ENCODE measurements at places on chromosomes 6 and 20. TPM values are rescaled to one million over a fixed set of nuclear protein-coding genes. Genes with fewer than 3 reads are reported as not detected.
A peak's percentile ranks its signal among the peaks of the same experiment; 100 is the strongest.

DNA sequence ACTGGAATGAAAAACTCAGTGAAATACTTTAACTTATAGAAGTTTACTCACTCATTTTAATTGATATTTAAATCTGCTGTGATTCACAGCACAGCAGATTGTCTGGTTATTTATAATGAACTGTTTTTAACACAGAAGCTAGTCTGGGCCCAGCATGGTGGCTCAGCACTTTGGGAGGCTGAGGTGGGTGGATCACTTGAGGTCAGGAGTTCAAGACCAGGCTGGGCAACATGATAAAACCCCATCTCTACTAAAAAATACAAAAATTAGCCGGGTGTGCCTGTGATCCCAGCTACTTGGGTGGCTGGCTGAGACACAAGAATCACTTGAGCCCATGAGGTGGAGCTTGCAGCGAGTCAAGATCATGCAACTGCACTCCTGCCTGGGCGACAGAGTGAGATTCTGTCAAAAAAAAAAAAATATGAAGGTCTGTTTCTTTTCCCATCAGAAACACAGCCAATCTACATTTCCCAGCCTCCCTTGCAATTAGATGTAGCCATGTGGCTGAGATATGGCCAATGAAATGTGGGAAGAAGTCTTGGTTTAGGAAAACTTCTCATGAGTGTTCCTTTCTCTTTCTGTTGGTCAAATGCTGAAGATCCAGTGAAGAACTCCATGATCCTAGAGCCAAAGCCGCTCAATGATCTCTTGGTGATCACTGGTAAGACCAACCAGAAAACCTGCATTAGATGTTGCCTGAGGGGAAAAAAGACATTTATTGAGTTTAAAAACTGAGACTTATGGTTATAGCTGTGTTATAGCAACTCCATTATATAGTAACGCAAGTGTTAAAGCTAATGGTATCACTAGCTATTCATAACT is 31.3 kb upstream of the BTN3A2 start:
- no peak overlapping the region for H3K4me3 ChIP-seq
- no peaks in the 10 kb centered on the region for H3K4me1 ChIP-seq
- no peaks in the 10 kb centered on the region for H3K36me3 ChIP-seq
- H3K27me3 ChIP-seq = no peaks in the 10 kb centered on the region

DNA sequence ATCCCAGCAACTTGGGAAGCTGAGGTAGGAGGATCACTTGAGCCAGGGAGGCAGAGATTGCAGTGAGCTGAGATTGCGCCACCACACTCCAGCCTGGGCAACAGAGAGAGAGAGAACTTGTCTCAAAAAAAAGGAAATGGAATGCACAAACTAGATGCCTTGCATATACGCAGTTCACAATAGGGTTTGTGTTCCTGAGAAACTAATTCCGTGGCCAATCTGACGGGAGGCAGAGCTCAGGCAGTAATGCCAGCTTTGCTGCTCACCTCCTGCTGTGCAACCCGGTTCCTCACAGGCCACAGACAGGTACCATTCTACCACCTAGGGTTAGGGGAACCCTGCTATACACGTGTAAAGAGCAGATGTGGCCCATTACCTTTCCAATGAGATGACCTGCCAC is 1.4 kb downstream of the CDK5RAP1 start:
- H3K4me3 ChIP-seq = peak overlapping the region; percentile 77
- H3K4me1 ChIP-seq = peaks cover 13% of the 10 kb centered on the region
- no peaks in the 10 kb centered on the region for H3K27me3 ChIP-seq
- peaks cover 21% of the 10 kb centered on the region for H3K36me3 ChIP-seq

DNA sequence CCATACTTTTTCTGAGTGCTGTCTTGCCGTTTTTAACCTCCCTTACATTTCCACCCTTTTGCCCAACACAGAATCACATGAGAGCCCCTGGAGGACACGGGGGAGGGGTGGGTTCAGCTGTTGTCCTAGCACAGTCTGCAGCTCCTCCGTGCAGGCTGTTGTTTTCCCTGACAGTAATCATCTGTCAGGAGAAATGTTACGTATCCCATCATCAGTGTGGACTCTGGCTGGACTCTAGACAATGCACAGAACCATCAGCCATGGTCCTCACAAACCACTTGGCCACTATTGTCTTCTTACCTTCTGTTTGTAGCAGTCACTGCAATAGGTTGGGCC is 92.1 kb downstream of the RIN2 start:
- peak overlapping the region; percentile 73 for H3K27ac ChIP-seq
- H3K4me3 ChIP-seq = no peak overlapping the region
- peaks cover 24% of the 10 kb centered on the region for H3K4me1 ChIP-seq
- no peaks in the 10 kb centered on the region for H3K36me3 ChIP-seq
- no peaks in the 10 kb centered on the region for H3K27me3 ChIP-seq

Gene NRSN2
- total RNA-seq = 68.7 TPM

- DNase-seq = no peak
- no peaks in the 10 kb centered on the region for H3K36me3 ChIP-seq
- H3K27me3 ChIP-seq = peaks cover 6% of the 10 kb centered on the region
- H3K4me1 ChIP-seq = peaks cover under 1% of the 10 kb centered on the region
- no peak overlapping the region for H3K27ac ChIP-seq
Observed at GRCh38 chr20:63247671-63248228, 6.5 kb downstream of the NKAIN4 start.

Gene DACT2
- total RNA-seq = 1.2 TPM

DNA sequence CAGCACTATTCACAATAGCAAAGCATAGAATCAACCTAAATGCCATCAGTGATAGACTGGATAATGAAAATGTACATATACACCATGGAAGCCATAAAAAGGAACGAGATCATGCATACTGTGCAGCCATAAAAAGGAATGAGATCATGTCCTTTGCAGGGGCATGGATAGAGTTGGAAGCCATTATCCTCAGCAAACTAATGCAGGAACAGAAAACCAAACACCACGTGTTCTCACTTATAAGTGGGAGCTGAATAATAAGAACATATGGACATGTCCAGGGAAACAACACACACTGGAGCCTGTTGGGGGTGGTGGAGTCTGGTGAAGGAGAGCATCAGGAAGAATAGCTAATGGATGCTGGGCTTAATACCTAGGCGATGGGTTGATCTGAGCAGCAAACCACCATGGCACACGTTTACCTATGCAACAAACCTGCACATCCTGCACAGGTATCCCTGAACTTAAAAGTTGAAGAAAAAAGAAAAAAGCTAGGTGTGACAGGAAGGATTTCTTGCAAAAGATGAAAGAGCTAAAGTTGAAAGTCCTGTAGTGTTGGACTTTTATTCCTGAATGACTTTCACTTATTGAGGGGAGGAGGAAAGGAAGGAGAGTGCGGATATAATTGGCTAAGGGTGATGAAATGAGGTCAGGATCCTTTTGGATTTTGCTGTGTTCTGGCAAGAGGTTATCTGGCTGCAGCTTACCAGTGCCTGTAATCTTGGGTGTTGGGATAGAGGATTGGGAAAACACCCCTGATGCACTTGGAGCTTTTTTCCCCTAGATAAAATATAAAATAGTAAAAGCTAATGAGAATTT is 8.5 kb downstream of the TRMT11 start:
- no peaks in the 10 kb centered on the region for H3K27me3 ChIP-seq
- peaks cover 39% of the 10 kb centered on the region for H3K4me1 ChIP-seq
- no peak for DNase-seq

GRCh38 chr20:61419010-61419409 is 166.9 kb downstream of the CDH4 start:
- H3K4me1 ChIP-seq = no peaks in the 10 kb centered on the region
- no peak overlapping the region for H3K27ac ChIP-seq
- H3K36me3 ChIP-seq = no peaks in the 10 kb centered on the region

GRCh38 chr6:69895396-69895795 is 29.0 kb downstream of the COL19A1 start:
- no peaks in the 10 kb centered on the region for H3K4me1 ChIP-seq
- no peak overlapping the region for H3K4me3 ChIP-seq
- no peaks in the 10 kb centered on the region for H3K27me3 ChIP-seq
- H3K36me3 ChIP-seq = no peaks in the 10 kb centered on the region
- H3K27ac ChIP-seq = no peak overlapping the region
- no peak for DNase-seq

Gene ZNF165
- 0.83 TPM for total RNA-seq

DNA sequence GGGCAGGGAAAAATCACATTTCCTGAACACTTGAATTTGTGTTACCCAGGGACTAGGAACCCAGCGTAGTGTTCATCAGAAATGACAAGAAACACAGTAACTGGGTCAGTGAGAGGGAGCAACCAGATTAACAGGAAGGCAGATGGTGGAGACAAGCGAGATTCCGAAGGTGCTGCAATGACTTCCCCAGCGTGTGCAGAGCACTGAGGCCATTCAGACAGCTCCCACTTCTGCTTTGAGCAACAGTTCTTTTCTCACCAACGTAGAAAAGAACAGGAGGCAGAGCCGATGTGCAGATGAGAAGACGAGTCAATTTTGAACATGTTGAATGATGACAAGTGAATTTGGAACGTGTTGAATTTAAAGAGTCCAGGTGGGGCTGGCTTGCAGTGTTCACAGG is 63.1 kb upstream of the IFNGR1 start:
- H3K36me3 ChIP-seq = no peaks in the 10 kb centered on the region
- H3K27me3 ChIP-seq = no peaks in the 10 kb centered on the region
- no peak overlapping the region for H3K4me3 ChIP-seq

Gene SLC13A3
- total RNA-seq = 0.58 TPM

DNA sequence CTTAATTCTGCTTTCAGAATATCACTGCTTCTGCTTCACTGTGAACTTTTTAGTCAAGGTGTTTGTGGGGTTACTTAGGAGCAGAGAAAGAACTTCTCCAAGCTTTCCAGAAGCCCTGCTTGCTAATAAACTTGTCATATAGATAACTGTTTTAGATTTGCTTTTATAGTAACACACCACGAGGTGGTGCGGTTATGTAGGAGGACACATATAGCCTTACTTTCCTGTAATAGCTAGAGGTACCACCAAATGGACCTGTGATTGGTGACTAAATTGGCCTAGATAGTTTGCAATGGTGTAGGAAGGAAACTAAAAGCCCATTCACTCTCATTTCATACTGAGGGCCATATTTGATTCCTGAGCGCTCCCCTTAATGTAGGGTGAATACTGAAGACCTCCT is 52.3 kb upstream of the BCLAF1 start:
- H3K4me1 ChIP-seq = no peaks in the 10 kb centered on the region
- no peaks in the 10 kb centered on the region for H3K36me3 ChIP-seq
- no peak for DNase-seq
- no peak overlapping the region for H3K27ac ChIP-seq
- no peak overlapping the region for H3K4me3 ChIP-seq
